GM18507 (cell line): ENCODE measurements at places on chromosomes 2 and 18.

DNA sequence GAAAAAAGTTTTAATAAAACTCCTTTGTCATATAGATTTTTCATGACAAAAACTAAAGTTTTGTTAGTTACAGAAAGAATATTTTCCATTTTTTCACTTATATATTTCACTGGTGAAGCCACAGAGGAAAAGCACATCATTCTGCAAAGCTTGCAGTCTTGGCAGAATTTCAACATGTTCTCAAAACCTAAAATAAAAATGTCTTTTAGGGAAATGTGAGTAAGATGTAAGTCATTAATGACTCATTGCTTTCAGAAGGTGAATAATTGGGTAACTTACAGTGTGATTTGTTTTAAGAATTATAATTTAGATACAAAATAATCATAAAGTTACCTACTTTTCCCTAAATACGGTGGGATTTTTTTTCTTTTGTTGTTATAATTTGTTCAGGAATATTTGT lies 43.4 kb upstream of the TNFRSF11A start:
- DNase-seq, result no peak

GRCh38 chr2:30266051-30266621 lies 34.8 kb downstream of the LBH start:
- peak; percentile 26 for DNase-seq

- DNase-seq, result no peak
Observed at GRCh38 chr2:199868431-199869226, 17.6 kb upstream of the FTCDNL1 start.

DNA sequence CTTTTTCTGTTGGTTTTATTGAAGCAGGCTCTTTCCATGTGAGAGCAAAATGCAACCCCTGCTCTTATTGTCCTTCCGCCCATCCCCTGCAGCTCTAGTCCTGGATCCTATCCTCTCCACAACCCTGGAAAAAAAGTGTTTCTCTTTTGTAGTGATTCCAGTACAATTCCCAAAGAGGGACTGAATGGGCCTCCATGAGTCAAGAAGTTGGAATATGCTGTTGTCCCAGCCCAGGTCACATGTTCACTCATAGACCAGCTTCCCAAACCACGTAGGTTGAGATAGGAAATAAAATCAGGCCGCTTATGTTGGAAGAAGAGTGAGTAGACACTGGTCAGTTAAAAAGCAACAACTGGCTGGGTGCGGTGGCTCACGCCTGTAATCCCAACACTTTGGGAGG lies 39.4 kb downstream of the CPO start:
- DNase-seq, result no peak

GRCh38 chr2:15858466-15858865 lies 81.9 kb upstream of the MYCN start:
- no peak for DNase-seq

- DNase-seq, result peak; percentile 25
Observed at GRCh38 chr2:50492477-50492851, 539.5 kb downstream of the NRXN1 start.

- no peak for DNase-seq
Observed at GRCh38 chr2:7627583-7627982, 710.4 kb downstream of the RNF144A start.

- DNase-seq, result no peak
Observed at GRCh38 chr18:12238826-12239225, 15.3 kb upstream of the CIDEA start.

GRCh38 chr2:157004789-157005188 lies 252.7 kb upstream of the GALNT5 start:
- DNase-seq, result no peak

GRCh38 chr2:45293182-45293581 lies 283.9 kb upstream of the SIX2 start:
- no peak for DNase-seq

DNA sequence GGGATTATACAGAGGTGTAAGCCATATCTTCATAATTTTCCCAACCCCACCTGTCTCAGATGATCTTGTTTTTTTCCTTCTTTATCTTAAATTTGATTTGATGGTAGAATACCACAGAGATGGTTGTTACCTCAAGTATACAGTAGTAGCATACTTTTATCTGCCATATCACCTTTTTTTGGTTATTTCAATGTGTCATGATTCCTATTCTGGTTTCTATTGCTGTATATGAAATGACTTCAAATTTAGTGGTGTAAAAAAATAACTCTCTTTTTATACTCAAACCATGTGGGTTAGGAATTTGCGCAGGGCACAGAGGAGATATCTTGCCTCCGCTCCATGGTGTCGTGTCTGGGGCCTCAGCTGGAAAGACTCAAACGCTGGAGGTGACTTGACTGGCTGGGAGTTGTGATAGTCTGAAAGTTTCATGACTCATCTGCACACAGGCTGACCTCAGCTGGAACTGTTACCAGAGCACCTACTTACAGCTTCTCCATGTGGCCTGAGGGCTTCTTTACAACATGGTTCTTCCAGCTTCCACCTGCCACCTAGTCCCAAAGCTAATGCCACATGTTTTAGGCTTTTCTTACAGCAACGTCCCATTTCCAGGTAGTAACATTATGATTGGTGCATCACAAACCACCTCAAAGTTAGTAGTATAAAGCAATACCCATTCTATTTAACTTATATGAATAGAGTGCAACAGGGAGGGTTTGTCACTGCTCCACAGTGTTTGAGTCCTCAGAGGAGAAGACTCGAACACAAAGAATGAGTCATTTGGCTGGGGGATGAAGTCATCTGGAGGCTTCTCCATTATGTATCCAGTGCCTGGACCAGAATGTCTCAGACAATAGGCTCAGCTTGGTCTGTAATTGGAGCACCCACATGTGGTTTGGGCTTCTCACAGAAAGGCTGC lies 82.3 kb upstream of the XPO1 start:
- DNase-seq, result no peak

- DNase-seq, result no peak
Observed at GRCh38 chr2:9803023-9803805, 40.1 kb upstream of the TAF1B start.

DNA sequence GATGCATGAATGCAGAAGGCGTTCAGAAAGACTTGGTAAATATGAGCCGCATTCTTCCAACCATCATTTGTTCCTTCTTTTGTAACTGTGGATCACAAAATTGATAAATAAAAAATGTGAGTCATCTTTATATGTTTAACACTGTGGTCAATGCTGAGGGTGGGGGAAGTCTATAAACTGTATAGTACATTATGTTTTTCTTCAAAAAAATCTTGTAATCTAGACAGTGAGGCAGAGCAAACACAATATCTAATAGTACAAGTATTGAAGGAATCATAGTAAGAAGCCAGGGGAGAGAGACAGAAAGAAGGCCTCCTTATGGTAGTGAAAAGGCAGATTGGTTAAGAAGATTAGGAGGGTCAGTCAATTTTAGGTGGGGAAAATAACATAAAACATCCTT lies 30.7 kb upstream of the CALCRL start:
- DNase-seq, result no peak

- DNase-seq, result no peak
Observed at GRCh38 chr2:148253685-148254084, 232.8 kb downstream of the MBD5 start.

- DNase-seq, result no peak
Observed at GRCh38 chr18:32081881-32082280, 9.8 kb upstream of the RNF138 start.

- no peak for DNase-seq
Observed at GRCh38 chr18:11989174-11989573, 7.9 kb downstream of the IMPA2 start.

- peak; percentile 28 for DNase-seq
Observed at GRCh38 chr2:74414881-74415761, 6.3 kb downstream of the C2orf81 start.
